ENCODE measurements at places on chromosomes 12 and 14.

DNA sequence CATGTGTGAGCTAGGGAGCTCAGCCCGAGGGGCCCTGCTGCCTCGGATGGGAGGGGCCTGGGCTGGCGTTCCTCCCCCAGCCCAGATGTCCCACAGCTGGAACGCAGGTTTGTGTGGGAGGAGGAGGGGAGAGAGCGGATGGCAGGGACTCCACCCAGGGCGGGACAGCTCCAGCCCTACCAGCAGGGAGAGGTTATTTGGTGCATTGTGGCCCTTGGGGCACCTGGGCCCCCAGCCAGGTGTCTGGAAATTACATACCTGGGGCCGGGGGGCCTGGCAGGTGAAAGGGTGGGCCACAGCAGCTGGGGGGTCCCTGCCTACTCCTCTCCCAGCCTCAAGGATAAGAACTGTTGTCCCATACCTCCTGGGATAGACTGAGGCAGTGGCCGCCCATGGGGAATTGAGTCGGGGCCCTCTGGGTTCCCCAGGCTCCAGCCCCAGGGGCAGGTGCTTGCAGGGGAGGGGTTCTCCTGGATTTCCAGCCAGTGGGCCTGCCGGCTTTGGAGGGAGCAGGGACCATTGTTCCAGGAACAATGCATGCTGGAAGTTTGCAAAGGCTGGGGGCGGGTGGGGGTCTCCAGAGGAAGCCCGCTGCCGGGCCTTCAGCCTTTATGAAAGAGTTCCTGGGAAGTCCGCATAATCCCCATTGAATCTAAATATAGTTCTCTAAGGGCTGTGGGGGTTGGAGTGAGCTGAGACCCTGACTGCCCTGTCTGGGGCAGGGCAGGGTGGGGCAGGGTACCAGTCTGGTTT is 1.2 kb downstream of the KIF26A start:
- no peak for DNase-seq

DNA sequence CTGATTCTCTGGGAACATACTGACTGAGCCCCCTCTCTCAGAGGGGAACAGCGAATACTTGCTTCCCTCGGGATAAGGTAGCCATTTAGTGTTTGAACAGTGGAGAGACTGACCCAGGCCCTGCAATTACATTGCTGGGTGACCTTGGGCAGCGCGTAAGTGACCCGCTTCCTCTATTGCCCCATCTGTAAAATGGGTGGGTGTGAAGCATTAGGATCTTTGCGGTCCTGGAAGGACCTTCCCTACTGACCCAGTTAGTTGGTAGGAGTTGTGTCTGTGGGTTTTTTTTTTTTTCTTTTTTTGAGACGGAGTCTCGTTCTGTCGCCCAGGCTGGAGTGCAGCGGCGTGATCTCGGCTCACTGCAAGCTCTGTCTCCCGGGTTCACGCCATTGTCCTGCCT is 1.2 kb upstream of the KMT5A start:
- DNase-seq: no peak

DNA sequence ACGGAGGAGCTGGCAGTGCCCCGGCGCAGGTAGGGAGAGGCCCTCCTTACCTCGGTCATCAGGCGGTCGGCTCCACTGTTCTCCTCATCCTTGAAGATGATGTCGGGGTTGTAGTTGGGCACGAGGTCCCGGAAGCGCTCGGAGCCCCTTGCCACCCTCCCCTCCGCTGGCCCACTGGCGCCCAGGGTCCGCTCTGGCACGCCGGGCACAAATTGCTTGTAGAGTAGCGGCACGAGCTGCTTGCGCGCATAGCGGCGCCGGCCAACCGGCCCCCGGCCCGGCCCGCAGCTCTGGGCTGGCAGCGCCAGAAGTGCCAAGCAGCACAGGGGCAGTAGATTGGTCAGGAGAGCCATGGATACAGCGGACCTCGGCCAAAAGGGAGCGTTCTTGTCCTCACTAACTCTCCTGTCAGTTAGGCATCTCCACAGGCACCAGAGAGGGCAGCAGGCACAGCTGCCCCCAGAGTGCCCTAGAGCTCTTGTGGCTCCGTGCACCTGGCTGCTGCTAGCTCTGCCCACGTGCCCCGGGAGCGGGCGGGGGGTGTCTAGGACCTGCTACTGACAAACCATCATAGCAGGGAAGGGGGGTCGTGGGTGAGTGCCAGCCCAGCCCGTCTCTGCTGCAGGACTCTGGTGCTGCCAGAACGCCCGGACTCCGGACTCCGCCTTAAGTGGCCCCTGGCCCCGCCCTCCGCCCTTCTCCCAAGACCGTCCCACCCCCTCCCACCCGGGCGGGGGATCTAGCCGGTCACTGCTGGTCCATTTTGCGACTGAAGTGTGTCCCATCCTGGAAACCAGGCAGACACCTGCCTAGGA is at the start of gene DHH:
Gene DHH, minus strand, starts transcription at position 642 of the 815 bp plus-strand sequence. Its CDS starts 289 bp downstream, at position 353.
- no peak for DNase-seq

GRCh38 chr14:62939970-62940369 is 105.3 kb downstream of the KCNH5 start:
- no peak for DNase-seq

- no peak for DNase-seq
Observed at GRCh38 chr12:98644433-98644711, 216 bp downstream of the IKBIP start.

GRCh38 chr12:34398366-34398705 is 376.0 kb downstream of the ALG10 start:
- no peak for DNase-seq

- no peak for DNase-seq
Observed at GRCh38 chr14:104843442-104844305, 21.4 kb upstream of the CEP170B start.

GRCh38 chr12:59374783-59375182 is 221.0 kb upstream of the SLC16A7 start:
- DNase-seq: no peak

All from left renal pelvis (tissue), 4 donors.